Activated CD4-positive, alpha-beta T cell treated with anti-CD3 and anti-CD28 coated beads for 1 hour (primary cell): ENCODE measurements at places on chromosomes 6 and 20.

- DNase-seq = no peak
Observed at GRCh38 chr6:75755704-75756103, 6.7 kb downstream of the MYO6 start.

DNA sequence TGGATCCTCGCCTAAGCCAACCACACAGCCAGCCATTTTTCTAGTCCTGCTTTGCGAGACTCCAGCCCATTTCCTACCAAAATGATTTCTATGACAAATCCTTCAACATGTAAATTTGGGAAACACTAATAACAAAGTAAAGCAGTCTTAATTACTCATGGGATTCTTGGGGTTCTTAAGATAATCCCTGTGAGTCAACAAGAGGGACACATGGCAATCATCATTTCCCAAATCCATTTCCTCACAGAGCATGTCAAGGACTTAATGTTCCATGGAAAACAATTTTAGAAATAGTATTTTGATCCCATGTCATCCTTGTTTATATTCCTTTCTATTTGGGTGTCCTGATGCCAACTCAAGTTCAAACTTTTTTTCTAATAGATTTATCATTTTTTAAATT is 322.7 kb upstream of the NOX3 start:
- DNase-seq = no peak

DNA sequence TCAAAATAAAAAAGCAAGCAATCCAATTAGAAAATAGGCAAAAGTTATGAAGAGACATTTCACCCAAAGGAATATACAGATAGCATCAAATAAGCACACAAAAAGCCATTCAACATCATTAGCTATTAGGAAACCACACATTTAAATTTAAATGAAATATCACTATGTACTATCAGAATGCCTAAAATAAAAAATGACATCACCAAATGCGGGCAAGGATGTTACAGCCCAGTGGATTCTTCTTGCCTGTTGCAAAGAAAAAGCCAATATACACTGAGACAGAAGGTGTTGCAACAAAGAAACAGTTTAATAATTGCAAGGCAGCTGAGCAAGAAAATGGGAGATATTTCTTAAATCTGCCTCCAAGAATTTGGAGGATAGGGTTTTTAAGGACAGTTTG is 31.0 kb upstream of the MBOAT1 start:
- no peak for DNase-seq

DNA sequence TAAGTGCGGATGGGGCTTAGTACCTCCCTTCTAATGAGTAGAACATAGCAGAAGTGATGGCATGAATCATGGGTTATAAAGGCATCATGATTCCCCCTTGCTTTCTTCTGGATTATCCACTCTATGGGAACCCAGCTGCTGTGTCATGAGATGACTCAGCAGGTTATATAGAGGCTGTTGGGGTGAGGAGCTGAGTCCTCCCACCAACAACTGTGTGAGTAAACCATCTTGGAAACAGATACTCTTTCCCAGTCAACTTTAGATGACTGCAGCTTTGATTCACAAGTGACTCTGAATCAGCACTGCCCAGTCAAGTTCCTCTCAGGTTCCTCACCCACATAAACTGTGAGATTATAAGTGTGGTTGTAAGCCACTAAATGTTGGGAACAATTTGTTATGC is 46.3 kb downstream of the FAM83B start:
- DNase-seq = no peak

- no peak for DNase-seq
Observed at GRCh38 chr6:21437581-21437980, 156.0 kb upstream of the SOX4 start.
